Activated T-cell treated with anti-CD3 and anti-CD28 coated beads for 24 hours (primary cell): ENCODE measurements at places on chromosomes 12 and 14.

GRCh38 chr14:51562816-51563215 is 88.9 kb upstream of the FRMD6 start:
- DNase-seq = no peak

DNA sequence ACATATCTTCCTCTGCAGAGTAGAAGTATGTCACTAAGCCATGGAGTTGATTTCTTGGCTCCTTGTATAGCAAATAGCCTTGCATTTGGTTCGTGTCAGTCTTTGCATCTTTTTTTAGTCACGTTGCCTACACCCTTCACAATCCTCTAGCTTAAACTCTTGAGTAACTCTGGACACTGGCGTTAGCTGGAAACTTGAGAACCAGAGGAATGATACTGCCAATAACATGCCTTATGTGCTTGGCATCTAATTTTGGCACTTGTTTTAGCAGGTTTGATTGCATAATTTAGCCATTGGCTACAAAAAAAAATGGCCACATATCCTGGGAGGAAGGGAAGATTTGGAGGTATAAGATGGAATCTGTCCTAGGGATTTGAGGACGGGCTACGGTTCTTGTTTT is 136.2 kb downstream of the ETV6 start:
- no peak for DNase-seq

- no peak for DNase-seq
Observed at GRCh38 chr12:119012179-119012578, 30.8 kb downstream of the SRRM4 start.

GRCh38 chr14:75446447-75446846 is 18.6 kb downstream of the JDP2 start:
- no peak for DNase-seq

DNA sequence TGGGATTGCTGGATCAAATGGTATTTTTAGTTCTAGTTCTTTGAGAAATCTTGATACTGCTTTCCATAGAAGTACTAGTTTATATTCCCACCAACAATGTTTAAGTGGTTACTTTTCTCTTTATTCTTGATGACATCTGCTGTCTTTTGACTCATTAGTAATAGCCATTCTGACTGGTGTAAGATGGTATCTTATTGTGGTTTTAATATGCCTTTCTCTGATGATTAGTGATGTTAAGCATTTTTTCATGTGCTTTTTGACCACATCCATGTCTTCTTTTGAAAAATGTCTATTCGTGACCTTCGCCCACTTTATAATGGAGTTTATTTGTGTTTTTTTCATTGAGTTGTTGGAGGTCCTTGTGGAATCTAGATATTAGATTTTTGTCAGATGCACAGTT is 865.7 kb downstream of the SLC6A15 start:
- DNase-seq = no peak

- no peak for DNase-seq
Observed at GRCh38 chr14:96071561-96071960, 32.4 kb downstream of the C14orf132 start.

GRCh38 chr12:464484-465267 is 4.9 kb downstream of the B4GALNT3 start:
- DNase-seq = no peak

DNA sequence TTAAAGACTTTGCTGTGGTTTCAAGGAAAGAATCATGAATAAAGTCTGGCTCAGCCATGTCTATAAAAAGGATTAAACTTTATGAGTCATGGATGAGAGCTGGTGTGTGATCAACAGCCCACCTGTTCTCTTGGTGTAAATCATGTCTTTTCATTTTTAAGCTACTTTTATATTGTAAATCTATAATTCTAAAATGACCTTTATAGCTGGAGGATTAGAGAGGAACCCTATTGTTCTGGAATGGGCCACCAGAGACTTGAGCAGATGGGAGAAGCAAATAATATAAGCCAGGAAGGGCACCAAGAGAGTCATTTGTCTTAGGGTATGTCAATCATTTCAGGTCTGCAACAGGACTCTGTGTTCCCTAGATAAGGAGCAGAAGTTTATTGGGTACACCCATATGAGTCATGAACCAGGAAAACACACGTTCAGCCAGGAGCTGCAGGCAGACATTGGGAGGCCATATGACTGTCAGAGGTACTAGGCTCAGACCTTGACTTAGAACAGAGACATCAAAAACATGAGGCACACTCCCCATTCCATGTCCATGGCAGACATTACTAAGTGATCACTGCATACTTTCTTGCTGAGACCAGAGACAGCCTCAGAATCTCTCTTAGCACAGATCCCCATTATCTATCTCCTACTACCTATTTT is 49.3 kb downstream of the NDUFA12 start:
- DNase-seq = no peak

DNA sequence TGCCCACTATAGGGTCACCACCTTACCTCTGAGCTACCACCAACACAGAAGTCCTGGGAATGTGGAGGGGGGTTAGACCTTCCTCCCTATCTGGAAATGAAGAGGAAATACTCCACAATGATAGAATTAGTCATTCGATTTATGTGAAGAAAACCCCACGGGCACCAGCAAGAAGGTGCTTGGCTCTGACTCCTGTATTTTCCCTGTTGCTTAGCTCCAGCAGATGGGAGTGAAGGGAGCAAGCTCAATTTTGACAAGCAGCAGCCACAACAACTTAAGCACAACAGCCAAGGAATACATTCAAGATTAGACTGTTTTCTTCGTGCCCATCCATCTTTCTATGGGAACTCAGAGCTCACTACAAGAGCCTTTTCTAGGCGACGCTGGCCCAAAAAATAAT is 191.7 kb downstream of the SPTSSA start:
- DNase-seq = no peak

GRCh38 chr12:122208073-122208820 is 4.7 kb downstream of the B3GNT4 start:
- no peak for DNase-seq

GRCh38 chr12:82434392-82434911 is 76.1 kb downstream of the METTL25 start:
- no peak for DNase-seq

- DNase-seq = no peak
Observed at GRCh38 chr14:52836063-52836462, 44.7 kb upstream of the GNPNAT1 start.

- no peak for DNase-seq
Observed at GRCh38 chr12:15600223-15600935, 188.8 kb downstream of the EPS8 start.

- no peak for DNase-seq
Observed at GRCh38 chr12:13379531-13380188, 183.1 kb downstream of the EMP1 start.

DNA sequence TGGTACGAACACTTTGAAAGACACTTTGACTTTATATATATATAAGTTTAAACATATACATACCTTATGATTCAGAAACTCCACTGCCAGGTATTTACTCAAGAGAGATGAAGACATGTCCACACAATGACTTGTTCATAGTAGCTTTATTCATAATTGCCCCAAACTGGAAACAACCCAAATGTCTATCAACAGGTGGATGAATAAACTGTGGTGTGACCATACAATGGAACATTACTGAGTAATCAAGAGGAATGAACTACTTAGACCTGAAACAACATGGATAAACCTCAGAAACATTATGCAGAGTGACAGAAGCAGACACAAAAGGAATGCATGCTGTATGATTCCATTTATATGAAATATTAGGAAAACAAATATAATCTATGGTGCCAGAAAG is 71.1 kb downstream of the PPP1R36 start:
- no peak for DNase-seq

DNA sequence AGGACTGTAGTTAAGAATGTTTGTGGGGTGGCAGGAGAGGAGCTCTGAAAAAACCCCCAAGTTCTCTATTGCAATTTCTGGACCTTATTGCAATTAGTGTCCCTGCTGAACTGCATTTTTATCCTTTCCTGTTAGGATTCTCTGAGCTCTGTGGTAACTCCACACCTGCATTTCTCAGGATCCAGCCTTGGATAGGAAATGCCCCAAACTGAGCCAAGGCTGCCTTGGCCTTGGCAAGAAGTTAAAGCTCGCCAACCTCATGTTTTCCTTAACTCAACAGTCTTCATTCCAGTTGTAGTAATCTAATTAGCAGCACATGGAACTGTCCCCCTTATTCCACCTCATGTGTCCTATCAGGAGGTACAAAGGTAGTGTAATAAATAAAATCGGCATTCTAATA is 66.5 kb downstream of the C12orf75 start:
- DNase-seq = no peak

- no peak for DNase-seq
Observed at GRCh38 chr14:74697543-74697942, 15.3 kb downstream of the AREL1 start.

GRCh38 chr12:56728139-56728861 is 3.2 kb upstream of the NACA start:
- DNase-seq = no peak

DNA sequence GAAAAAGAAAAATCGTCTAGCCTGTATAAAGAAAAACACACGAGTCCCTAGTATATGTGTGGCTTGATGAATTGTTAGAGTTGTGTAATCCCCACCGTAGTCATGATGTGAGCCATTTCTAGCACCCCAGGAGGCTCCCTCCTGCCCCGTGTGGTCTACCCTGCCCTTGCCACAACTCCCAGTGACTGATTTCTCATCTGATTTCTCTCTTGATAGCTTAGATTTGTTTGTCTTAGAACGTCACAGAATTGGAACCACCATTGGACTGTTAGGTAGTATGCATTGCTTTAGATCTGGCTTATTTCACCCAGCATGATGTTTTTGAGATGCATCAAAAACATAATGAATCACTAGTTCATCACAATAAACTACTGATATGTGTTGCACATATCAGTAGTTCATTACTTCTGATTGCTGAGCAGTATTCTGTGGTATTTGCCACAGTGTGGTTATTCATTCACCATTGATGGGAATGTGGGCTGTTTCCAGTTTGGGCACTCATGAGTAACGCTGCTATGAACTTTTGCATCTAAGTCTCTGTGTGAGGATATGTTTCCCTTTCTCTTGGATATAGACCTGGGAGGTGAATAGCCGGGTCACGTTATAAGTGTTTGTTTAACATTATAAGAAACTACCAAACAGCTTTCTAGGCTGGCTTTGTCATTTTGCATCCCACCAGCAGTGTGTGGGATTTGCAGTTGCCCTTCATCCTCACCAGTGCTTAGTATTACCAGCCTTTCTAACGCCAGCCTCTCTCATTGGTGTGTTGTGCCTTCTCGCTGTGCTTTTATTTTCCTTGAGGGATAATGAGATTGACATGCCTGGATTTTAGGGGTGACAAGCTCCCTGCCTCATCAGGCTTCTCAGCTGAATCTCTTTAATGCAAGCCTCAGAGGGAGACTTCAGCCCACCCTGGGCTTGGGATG is 31.9 kb upstream of the NCOR2 start:
- DNase-seq = no peak

- DNase-seq = no peak
Observed at GRCh38 chr14:100733152-100733850, 6.6 kb downstream of the DLK1 start.

GRCh38 chr12:59627582-59627981 is 31.8 kb downstream of the SLC16A7 start:
- DNase-seq = no peak

DNA sequence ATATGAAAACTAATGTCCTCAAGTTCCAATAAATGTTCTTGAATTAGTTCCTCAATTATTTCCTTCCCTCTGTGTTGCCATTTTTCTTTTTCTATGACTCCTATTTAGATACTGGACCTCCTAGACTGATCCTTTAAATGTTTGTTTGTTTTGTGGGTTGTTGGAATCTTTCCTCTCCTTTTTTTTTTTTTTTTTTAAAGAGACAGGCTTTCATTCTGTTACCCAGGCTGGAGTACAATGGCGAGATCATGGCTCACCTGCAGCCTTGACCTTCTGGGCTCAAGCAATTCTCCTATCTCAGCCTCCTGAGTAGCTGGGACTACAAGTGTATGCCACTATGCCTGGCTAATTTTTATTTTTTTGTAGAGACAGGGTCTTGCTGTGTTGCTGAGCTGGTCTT is 9.6 kb downstream of the PRKAG1 start:
- no peak for DNase-seq

GRCh38 chr12:53381731-53382630 is 2.0 kb downstream of the SP1 start:
- no peak for DNase-seq

DNA sequence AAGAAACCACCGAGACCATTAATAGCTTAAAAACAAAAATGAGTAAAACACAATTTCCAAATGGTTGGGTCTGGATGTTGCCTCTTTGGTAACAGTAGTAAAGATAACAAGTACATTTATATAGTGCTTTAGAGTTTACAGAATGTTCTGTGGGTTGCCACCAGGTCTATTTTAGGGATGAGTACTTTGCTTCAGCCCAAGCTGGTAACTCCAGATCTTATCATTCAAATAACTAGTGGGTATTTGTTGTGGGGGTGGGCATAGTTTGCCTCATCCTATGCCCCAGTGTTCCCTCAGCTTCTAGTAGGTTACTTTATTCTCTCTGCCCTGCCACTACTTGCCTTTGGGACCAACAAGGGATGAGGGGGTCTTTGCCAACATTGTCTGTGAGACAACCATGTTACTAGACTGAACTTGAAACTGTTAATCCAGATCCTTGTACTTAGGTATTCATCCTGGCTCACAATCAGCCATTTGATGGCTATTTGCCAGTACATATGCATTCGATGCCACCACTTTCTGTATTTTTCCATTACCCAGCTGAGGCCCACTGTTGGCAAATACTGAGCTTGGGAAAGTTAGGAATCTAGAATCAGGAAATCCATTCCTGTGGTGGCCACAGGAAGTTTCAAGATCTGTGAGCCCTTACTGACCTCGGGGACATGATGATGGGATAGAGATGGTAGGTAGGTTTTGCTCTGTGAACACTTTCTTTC is 17.6 kb upstream of the AKAP6 start:
- DNase-seq = no peak
